Nucleus accumbens (tissue), 56 donors: ENCODE measurements at places on chromosomes 5 and 9.
A peak's percentile ranks its signal among the peaks of the same experiment; 100 is the strongest.

DNA sequence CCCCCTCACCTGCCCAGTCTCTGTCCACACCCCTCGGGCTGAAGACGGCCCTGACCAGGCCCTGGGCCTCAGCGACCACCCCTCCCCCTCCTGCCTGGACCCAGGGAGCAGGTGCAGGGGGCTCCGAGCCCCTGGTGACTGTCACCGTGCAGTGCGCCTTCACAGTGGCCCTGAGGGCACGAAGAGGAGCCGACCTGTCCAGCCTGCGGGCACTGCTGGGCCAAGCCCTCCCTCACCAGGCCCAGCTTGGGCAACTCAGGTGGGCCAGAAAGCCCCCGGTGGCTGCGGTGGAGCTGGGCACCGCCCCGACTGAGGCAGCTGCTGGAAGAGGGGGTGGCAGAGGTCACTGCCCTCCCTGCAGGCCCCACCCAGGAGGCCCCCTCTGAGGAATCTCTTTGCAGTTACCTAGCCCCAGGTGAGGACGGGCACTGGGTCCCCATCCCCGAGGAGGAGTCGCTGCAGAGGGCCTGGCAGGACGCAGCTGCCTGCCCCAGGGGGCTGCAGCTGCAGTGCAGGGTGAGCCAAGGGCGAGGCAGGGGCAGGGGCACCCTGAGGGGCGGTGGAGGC lies 7.7 kb downstream of the ENTPD8 start:
- DNase-seq = no peak

DNA sequence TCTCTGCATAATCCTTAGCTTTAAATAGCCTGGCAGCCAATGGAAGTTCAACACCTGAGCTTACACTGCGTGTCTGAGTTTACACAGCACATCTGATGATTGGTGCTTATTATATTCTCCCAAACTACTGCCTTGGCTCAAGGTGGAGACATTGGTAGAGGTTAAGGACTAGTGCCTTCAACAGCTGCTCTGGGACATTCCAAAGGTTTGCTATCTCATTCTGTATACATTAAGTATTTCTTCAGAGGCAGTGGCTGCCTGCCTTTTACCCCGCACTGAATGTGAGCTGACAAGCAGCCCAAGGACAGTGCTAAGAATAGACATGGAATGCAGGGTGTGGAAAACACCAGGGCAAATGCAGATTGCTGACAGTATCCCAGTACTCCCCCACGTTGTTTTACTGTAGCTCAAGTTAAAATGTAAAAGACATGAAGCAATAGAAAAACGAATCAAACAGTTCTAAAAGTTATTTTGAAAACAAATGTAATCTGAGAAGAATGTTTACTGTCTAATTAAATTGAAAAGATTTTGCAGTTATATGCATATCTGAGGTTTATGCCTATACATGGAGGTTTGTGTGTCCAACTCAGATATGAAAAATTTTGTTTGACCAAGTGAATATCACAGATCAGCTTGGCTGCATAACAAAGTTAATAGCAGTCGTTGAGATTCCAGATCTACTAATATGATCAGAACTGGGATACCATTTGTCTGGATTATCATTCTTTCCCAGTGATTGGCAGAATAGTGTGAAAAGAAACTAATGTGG lies 1.8 kb downstream of the HSPB3 start:
- DNase-seq = no peak

DNA sequence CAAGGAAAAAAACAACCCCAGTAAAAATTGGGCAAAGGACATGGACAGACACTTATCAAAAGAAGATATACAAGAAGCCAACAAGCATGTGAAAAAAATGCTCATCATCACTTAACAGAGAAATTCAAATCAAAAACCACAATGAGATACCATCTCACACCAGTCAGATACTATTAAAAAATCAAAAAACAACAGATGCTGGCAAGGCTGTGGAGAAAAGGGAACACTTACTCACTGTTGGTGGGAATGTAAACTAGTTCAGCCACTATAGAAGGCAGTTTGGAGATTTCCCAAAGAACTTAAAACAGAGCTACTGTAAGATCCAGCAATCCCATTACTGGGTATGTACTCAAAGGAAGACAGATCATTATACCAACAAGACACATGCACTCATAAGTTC lies 157.4 kb downstream of the EDIL3 start:
- DNase-seq = no peak

GRCh38 chr9:72954431-72955125 lies 1.7 kb upstream of the ALDH1A1 start:
- no peak for DNase-seq

DNA sequence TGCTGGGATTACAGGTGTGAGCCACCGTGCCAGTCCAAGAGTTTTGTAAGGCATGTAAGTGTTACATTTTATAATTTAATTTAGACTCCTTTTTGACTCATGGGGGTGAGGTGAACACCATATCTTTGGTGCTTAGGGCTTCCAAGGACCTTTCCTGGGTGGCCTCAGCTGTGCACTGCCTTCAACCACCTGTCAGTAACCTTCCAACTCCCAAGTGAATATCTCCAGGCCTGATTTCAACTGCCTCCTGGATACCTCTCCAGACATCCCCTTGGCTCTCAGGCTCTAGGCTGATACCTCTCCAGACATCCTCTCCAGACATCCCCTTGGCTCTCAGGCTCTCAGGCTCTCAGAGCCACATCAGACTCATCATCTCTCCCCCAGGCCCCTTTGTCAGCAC lies 30.9 kb upstream of the TTLL11 start:
- DNase-seq = no peak

GRCh38 chr5:178310130-178310865 lies 77.7 kb upstream of the PHYKPL start:
- DNase-seq = no peak

DNA sequence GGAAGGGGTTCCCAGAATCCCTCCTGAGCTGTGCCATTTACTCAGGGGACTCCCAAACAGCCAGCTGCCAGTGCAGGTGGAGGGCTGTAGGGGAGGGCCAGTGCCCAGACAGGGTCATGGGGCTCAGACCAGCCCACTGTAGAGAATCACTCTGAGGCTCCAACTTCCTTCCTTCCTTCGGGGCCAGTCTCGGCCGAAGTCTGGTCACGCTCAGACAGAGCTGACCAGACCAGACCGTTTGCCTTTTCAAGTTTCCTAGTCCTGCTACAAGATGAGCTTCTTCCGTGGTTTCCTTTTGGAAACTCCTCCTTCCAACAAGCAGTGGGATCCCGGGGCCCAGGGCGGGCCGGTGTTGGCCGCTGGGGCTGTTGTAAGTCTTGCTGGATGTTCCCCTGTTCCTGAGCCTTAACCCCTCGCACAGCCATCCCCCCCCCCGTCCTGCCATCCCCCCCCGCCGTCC lies 52.6 kb downstream of the SAR1B start:
- no peak for DNase-seq

- no peak for DNase-seq
Observed at GRCh38 chr5:29218138-29218537, 1975.3 kb upstream of the CDH6 start.

GRCh38 chr5:15236911-15237508 lies 263.0 kb upstream of the FBXL7 start:
- DNase-seq = no peak

GRCh38 chr5:160129841-160130240 lies 10.6 kb upstream of the PWWP2A start:
- no peak for DNase-seq

- DNase-seq = no peak
Observed at GRCh38 chr5:150014456-150014855, 13.9 kb downstream of the HMGXB3 start.

DNA sequence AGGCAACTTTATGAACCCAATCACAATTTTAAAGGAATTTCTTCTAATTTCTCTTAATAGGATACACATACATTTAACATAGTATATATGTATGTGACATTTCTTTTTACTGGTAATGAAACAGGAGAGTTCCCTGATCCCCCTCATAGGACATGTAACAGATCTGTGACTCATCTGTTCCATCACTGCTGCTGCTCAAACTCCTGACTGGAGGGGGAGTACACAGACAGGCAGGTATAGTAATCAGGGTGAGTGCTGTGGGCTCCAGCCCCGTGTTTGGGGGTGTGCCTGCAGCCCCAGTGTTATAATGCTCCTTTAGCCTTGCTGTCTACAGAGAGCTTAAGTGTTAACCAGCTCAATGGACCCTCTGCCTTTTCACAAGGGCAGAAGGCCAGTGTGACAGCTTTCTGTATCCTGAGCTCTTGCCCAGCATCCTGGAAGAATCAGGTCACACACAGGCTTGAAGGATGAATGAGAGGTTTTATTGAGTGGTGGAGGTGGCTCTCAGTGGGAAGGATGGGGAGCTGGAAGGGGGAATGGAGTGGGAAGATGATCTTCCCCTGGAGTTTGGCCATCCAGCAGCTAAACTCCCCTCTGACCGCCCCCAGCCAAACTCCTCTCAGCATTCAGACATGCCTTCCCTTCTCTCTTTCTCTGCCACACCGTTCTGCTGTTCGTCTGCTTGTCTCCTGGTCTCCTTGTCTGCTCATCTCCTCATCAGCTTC lies 161.3 kb downstream of the ZNF608 start:
- no peak for DNase-seq

GRCh38 chr9:36040271-36040925 lies 3.7 kb downstream of the RECK start:
- no peak for DNase-seq

GRCh38 chr9:31623511-31623910 lies 760.9 kb upstream of the ACO1 start:
- DNase-seq = no peak

DNA sequence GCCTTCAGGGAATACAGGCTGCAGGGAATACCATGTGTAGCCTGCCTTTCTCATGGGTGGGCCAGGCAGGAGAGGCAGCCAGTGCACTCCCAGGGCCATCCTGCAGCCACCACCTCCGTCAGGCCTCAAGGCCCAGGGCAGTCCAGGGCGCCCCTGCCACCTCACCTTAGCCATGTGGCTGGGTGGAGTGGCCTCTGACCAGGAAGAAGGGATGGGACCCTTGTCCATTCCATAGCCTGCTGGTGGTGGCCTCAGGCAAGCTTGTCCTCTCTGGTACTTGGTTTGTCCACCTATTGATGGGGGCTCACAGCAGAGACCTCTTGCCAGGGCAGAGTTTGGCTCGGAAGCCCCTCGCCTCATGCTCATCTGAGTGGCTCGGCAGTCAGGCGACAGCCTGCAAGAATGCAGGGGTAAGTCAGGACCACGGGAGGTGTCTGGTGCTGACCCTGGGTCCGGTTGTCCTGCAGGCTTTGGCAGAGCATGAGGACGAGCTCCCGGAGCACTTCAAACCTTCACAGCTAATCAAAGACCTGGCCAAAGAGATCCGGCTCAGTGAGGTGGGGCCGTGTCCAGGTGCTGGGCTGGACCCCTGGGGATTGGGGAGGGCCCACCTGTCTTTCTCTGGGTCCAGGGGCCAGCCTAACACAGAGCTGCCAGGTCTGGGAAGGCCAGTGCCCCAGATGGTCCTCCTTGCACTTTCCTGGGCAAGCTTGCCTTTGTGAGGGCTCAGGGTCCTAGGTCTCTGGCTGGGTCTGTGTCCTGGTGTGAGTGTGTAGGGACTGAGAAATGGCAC lies 82.9 kb downstream of the PHF2 start:
- DNase-seq = no peak

GRCh38 chr9:38112049-38112448 lies 43.0 kb upstream of the SHB start:
- no peak for DNase-seq

DNA sequence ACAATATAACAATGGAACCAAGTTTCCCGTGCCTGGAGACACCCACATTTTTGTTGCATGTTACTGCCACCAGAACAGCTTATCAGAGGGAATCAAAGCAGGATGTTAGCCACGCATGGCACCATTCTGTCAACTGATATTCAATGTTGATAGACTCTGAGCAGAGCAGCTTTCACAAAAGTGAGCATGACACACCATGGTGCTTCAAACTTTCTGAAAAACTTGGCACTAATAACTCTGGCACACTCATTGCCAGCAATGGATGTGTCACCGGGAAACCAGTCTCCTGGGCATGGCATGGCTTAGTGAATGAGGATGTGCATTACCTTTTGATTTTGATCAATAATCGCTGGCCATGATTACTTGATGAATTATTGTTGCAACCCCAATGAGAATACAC lies 19.7 kb downstream of the NIPSNAP3B start:
- no peak for DNase-seq

GRCh38 chr9:3888497-3888858 lies 362.7 kb upstream of the RFX3 start:
- no peak for DNase-seq

- DNase-seq = peak; percentile 29
Observed at GRCh38 chr9:96874947-96875460, 20.7 kb upstream of the ZNF782 start.

DNA sequence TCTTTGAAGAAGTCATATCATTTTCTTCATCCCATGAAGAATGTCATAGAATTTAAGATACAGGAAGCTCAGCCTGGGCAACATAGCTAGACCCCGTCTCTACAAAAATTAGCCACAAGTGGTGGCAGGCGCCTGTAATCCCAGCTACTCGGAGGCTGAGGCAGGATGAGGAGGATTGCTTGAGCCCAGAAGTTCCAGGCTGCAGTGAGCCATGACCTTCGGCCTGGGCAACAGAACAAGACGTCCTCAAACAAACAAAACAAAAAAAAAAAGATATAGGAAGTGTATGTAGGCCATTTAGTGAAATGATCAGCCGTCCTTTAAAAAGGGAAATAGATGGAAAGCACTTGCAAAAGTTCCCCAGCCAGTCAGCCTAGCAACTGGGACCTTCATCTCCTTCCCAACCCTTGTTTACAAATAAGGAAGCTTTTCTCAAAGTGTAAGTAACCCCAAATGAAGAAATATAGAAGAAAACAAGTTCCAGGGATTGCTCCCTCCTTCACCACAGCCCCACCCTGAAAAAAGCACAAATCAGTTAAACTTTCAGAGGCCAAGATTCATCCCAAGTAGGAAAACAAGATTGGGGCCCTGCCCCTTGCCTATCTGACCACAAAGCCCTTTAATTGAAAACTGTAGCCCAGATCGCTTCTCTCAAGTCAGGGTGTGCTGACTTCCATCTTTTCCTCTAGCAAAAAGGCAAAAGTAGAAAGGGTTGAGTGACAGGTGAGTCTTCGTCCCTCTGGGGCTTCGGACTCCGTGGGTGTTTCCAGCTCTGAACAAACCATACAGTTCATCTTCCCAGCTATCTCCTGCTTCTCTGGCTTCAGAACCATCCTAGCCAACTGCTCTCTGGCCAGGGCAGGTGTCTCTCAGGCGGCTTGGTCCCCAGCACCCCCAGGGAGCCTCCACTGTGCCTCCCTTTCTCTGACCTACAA lies 1.2 kb downstream of the SLC31A2 start:
- DNase-seq = no peak

GRCh38 chr5:65769539-65769938 lies 47.5 kb downstream of the NLN start:
- no peak for DNase-seq

DNA sequence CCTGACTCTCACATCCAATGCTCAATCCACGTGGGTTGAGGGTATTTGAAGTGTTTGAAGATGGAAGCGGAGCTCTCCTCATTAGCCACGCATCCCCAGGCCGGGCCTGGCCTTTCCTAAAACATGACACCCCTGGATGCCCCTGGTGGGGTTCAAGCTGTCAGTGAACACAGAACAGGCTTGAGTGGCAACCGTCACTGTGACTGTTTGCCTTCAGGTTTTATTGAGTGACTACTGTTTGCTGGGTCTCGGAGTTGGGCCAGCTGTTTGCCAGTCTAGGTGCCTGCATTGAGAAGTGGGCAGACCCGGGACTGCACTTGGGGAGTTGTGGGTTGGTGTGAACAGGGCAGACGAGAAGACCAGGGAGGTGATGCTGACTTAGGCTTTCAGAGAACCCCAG lies 7.8 kb upstream of the OLFM1 start:
- DNase-seq = no peak

- DNase-seq = no peak
Observed at GRCh38 chr5:167949435-167949834, 342.0 kb upstream of the WWC1 start.
